ENCODE measurements at places on chromosomes 4 and X.

DNA sequence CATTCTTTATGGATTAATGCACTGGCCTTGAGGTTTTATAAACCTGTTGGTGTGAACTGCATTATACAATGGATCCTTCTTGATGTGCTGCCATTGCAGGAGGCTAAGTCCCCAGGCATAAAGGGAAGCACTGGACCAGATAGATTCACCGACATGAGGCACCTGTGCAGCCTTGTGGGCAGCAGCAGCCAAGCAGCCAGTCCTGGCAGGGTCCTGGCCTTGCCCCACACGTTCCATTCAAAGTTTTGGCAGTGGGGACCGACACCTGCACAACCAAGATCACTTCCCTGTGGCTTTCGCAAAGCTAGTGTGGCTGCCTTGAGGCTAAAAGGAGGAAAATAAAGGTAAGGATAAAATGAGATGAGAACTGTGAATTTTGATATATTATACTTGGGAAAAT, 53.1 kb downstream of the TMEM156 start:
- no peak for DNase-seq

- no peak for DNase-seq
These were observed 7.2 kb downstream of the SPATA18 start for GRCh38 chr4:52058275-52058674.

DNA sequence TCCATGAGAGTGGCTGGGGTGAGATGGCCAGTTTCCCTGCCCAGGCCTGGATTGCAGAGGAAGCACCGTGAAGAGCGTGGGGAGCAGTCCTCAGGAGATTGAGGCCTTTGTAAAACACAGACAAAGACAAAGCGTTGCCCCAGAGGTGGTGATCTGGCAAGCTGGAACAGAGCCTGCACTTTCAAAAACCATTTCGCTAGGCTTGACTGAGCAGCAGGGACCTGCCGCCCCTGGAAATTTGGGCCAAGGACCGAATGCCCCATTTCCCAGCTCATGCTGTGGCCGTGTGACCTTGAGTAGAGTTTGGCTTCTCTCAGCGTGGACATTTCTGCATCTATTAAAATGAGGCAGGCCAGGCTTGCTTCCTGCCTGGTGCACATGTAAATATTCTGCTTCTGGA, 381.4 kb downstream of the BCOR start:
- DNase-seq = no peak

DNA sequence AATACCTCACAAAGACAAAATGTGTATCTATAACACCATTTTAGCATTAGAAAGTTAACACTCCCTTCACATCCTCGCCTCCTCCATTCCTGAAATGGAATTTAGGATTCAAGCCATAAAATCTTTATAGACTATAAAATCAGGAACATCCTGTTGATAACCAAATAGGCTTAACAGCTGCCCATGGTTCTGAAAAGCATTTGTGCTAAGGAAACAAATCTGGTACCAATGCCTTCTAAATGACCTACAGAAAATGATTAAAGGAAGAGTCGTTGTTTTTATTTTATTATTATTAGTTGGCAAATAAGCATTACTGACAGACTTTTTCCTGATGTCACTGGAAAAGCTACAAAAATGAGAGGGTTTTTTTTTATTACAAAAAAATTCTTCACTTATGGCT, 79.8 kb downstream of the PAPSS1 start:
- no peak for DNase-seq

DNA sequence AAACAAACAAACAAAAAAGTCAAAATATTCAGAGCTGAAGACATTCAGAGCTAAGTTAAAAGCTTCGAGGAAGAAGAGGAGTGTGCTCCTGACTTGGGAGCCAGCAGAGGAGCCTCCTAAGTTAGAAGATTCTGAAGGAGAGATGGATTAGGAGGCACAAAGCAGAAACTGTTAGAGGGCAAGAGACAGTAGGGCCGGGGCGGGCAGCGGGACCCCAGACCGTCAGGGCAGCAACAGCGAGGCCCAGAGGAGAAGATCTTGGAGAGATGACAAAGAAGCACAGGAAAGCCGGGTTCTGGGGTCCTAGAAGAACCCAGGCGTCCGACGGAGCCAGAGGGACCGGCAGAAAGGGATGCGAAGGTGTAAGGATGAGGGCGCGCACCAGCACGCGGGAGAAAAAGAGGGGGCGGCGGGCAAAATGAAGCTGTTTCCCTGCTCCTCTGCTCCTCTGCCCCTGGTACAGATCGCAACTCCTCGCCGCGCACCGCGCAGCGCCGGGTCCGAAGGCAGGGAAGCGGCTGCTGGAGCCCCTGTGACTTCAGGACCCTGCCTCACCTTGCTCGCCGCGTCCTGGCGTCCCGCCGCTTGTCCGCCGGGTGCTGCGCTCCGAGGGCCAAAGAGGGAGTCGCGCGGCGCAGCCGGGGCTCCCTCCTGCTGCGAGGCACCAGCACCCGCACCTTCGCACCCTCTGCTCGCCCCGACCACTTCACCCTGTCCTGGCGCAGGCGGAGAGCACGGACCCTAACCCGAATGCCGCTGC, 477 bp downstream of the KLHL13 start:
- no peak for DNase-seq

GRCh38 chr4:89203902-89204301, 92.6 kb downstream of the TIGD2 start:
- no peak for DNase-seq

DNA sequence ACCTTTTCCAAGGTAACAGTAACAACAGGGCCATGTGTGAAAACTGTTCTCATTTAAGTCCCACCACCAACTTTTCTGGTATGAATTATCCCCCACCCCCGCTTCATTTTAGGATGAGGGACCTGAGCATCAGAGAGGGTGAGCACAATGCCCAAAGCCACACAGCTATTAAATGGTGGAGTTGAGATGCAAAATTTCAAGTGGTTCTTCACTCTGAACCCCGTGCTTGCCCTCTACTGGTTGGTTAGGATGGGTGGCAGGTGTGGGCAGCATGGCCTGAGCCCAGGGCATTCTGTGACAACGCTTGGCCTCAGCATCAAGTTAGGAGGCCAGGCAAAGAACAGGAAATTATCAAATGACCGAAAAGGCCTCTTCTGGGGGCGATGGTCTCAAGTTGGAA, 33.5 kb downstream of the MED28 start:
- DNase-seq = no peak

GRCh38 chr4:97038146-97038516, 1105.1 kb downstream of the STPG2 start:
- DNase-seq = no peak

DNA sequence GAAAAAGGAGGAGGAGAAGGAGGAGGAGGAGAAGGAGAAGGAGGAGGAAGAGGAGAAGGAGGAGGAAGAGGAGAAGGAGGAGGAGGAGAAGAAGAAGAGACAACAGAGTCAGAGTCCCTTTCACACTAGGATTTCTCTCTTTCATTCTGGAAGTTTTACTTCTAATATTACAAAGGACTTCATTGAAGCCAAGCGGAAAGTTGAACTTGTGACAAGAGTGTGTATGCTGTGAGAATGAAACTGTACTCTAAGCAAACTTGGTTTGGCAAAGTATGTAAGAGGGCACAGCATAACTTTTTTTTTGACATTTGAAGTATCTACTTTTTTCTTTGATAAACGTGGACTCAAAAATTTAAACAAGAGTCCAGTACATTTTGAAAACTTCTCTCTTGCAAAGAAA, 48.0 kb downstream of the CXCL8 start:
- DNase-seq = no peak

- DNase-seq = no peak
These were observed 14.3 kb downstream of the FGFR3 start for GRCh38 chr4:1807332-1807777.

GRCh38 chr4:7034262-7035081, 8.7 kb upstream of the TADA2B start:
- DNase-seq = no peak

DNA sequence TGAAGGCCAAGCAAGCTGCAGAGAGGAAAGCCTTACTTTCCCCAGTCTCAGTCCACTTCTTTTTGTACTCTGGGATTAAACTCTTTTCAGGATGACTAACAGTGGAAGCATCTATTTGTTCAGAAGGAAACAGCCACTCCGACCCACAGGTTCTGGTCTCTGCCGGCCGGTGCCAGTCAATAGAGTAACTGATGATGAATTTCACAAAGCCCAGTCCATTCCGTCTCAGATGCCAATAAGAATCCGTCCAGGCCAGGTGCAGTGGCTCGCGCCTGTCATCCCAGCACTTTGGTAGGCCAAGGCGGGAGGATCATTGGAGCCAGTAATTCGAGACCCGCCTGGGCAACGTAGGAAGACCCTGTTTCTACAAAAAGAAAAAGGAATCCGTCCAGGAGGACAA, 58.5 kb upstream of the HELT start:
- DNase-seq = no peak

GRCh38 chrX:3651277-3651676, 62.2 kb downstream of the PRKX start:
- no peak for DNase-seq

DNA sequence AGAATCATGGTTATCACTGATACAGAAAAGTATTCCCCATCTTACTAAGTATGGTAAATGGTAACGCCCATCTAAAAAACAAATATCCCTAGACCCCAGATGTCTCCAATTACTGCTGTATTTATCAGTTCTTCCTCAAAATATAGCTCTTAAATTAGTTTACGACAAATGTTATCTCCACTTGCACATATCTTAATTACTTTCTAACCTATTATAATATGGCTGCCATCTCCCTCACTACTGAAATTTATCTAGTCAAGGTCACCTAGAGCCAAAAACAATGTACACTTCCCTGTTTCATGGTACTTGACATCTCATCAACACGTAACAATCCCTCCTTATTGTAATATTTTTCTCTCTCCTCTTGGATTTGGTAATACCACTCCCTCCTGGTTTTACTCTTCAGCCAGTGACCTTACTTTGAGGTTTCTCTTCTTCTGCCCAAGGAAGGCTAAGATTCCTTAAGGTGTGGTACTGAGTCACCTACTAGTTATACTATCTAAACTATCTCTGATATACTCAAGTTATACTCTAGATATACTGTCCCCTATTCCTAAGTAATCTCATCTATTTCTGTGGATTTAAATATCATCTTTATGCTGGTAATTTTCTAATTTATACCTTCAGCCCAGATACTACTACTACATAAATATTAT, 8.6 kb downstream of the LCORL start:
- DNase-seq = no peak

DNA sequence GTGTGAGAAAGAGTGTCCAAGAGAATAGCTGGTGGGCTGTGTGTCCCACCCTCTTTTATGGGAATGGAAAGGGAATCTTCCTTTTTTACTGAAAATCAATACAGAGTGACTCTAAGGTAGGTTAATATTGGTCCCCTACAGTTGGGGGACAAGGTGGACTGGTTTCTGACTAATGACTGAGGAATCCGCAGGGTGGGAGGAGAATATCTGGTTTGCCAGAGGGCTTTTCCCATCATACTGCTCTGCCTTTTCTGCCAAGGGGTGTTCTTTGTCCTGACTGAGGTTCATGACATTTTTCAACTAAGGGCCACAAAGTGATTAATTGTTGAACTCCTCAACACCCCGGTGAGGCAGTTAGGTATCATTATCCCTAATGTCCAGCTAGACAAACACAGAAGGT, 261.6 kb downstream of the SPATA18 start:
- DNase-seq = no peak

DNA sequence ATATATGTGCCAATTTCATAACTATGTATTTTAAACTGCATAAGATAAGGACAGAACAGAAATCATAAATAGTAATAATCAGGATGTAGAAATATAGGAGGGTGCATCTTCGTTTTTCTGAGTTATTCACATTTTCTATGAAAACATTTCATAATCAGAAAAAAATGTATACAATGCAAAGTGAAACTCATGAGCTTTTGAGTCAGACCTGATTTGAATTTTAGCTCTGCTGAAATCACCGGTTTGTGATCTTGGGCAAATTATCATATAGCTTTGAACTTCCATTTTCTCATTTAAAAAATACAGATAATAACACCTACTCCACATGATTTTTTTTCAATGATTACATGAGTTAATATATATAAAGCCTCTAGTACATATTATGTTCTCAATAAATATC, 106.9 kb downstream of the KDR start:
- no peak for DNase-seq

DNA sequence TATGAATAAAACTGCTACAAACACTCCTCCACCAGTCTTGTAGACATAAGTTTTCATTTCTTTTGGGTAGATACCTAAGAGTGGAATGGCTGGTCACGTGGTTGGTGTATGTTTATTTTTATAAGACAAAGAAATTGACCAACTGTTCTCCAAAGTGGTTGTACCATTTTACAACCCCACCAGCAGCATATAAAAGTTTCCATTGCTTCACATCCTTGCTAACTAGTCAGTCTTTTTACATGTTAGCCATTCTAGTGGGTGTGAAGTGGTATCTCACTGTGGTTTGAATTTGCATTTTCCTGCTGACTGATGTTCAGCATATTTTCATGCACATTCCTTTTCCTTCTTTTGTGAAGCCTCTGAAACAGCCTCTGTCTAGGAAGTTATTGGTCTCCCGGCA, 76.2 kb upstream of the ADGRG2 start:
- DNase-seq = no peak

Measured in RWPE2 (cell line).